ENCODE measurements at places on chromosomes 12 and 14.

GRCh38 chr14:49893309-49894213 lies 679 bp downstream of the ARF6 start:
- DNase-seq, result peak; percentile 67

DNA sequence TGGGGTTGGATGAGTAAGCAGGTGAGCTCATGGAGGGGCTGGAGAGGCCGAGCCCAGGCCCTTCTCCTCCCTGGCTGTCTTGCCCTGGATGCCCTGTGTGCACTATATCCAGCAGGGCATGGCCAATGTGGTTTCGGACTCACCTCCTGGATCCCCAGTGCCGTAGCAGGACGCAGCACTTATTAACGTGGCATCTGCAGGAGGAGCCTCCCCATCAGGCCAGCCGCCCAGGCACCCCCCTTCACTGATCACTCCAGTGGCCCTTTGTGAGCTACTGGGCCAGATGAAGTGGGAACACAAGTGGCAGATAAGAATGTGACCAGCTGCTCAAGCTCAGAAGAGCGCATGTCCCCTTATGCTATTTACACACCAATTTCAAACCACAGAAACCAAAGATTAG lies 43.1 kb upstream of the DICER1 start:
- no peak for DNase-seq

GRCh38 chr12:30500532-30500931 lies 195.1 kb downstream of the IPO8 start:
- no peak for DNase-seq

DNA sequence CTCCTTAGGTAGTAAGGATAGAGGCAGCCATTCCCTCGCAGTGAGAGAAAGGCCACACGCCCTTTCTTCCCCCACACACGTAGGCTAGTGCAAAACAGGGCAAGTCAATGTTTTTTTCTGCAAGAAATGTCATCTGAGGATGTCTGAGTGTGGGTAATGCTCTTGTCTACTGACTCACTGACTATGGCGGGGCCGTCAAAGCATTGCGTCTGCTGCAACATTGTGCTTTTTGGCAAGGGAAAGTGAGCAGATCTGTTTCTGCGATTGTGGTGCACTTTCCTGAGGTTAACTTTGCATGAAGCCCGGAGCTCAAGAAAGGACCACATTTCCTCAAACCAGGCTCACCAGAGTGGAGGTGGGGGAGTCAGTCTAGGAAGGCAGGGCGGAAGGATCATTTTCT lies 181.6 kb upstream of the GZMB start:
- no peak for DNase-seq

GRCh38 chr14:75559451-75560222 lies 18.8 kb upstream of the FLVCR2 start:
- no peak for DNase-seq

DNA sequence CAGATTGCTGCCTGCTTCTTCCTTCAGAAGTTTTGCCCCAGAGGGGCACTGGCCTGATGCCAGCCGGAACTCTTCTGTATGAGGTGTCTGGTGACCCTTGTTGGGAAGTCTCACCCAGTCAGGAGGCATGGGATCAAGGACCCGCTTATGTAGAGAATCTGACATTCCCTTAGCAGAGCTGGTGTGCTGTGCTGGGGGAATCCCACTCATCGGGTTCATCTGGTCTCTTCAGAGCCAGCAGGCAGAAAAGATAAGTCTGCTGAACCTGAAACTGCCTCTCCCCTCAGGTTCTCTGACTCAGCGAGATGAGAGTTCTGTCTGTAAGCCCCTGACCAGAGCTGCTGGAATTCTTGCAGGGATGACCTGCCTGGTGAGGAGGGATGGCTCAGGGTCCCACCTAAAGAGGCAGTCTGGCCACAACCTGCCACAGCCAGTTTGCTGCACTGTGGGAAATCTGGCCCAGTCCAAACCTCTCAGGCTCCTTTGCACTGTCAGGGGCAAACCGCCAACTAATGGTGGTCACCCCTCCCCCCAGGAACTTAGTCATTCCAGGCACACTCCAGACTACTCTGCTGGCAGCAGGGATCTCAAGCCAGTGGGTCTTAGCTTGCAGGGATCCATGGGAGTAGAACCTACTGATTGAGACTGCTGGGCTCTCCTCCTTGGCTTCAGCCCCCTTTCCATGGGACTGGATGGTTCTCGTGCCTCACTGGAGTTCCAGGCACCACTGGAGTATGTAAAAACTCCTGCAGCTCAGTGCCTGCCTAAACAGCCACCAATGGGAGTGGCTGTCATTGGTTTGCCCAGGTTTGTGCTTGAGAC lies 4.1 kb downstream of the CLEC2D start:
- no peak for DNase-seq

DNA sequence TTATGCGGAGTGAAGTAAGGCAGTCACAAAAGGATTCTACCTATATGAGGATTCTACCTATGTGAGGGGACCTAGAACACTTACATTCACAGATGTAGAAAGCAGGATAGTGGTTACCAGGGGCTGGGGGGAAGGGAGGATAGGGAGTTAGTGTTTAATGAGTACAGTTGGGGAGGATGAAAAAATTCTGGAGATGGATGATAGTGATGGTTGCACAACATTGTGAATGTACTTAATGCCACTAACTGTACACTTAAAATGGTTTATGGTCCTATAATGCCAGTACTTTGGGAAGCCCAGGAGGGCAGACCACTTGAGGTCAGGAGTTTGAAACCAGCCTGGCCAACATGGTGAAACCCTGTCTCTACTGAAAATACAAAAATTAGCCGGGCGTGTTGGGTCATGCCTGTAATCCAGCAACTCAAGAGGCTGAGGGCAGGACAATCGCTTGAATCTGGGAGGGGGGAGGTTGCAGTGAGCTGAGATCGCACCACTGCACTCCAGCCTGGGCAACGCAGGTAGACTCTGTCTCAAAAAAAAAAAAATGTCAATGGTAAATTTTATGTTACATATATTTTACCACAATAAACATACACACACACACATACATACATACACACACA lies 25.4 kb downstream of the SVOP start:
- DNase-seq, result no peak

- DNase-seq, result no peak
These were observed 1108.8 kb upstream of the SEL1L start for GRCh38 chr14:82642425-82642824.

GRCh38 chr14:42437809-42438208 lies 831.1 kb downstream of the LRFN5 start:
- no peak for DNase-seq

DNA sequence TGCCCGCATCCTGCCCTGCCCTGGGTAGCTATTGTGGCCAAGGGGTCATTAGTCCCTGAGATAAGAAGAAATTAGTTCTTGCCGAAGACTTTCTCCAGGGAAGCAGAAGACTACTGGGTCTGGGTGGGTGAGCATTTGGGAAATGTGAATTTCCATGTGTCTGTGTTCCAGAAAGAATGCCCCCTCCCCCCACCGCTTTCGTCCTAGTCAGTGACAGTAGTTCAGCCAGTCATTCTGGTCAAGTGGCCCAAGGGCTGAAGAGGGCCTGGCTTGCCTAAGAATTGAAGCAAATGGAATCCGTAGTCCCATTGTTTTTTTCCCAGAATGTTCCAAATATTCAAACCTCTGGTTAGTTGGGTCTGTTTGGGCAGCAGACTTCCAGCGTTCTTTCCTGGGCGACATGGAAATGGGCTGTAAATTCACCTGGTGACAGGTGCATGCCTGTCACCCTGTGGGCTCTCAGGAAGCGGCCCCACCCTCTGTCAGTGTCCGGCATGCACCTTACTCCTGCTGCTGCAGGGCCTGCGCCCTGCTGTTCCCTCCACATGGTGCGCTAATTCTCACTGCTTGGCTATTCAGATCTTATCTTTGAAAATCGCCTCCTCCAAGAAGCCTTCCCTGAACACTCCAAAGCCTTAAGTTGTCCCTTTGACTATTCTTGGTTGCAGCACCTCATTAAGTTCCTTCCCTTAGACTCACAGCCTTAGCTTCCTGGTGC lies 1.4 kb upstream of the RFLNA start:
- DNase-seq, result no peak

DNA sequence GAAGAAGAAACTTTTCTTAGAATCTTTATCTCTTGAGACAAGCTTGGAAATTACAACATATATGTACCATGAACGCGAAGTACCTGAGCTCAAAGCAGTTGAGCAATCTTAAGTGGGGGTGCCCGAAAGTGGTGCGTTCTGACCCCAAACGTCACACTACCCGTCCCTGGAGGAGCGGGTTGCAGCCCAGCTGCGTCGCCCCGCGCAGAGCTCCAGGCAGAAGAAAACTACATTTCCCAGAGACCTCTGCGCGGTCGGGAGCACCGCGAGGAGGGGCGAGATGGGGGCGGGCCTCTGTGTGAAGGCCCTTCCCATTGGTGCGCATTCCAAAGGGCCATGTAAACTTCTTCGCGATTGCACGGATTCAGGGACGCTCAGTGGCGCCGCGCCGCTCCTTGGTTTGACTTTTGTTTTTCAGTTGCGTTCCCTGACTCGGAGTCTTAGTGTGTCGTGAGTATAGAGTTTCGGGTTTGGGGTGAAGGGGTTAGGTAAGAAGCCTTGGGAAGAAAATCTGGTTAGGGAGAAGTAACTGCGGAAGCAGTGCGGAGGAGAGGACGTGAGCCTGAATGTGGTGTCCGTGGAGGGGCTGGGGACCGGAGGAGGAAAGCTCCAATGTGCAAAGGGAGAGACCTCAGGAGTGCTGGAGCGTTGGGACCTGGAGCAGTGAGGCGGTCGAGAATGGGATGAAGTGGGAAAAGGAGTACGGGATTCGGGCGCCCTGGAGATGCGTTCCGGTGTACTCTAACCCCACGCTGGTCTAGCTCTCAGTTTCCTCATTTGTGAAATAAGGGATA lies at the start of gene CCDC77:
Gene CCDC77, plus strand, starts transcription at position 410 of the 794 bp plus-strand sequence. CDS start 7,740 bp downstream, outside the sequence.
- DNase-seq, result peak; percentile 93

DNA sequence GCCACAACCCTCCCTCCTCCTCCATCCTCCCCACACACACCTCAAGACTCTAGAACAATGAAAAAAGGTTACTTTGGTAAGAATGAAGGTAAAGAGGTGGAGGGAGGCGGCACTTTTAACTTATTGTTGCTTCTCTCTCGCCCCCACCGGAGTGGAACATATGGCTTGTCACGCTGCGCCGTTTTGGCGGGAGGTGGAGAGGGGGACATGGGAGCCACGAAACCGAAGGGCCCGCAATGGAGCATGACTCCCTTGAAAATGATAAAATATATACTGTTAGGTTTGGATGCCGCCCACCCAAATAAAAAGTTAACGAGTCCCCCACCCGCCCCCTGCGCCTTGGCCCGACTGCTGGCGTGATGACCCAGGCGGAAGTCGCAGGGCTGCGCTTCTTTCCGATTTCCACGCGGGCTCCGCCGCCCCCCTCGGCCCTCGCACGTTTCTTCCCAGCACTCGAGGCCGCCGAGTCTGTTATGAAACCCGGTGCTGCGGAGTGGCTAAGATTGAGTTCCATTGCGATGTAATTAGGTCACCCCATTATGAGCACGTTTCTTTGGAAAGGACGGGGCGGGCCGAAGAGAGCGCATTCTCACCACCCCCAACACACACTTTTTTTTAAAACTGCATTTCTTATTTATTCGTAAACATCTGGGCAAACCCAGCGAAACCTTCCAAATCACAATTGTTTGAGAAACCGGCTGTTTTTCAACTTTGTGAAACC lies 1.4 kb upstream of the ZFP36L1 start:
- DNase-seq, result peak; percentile 90
